Activated T-cell treated with anti-CD3 and anti-CD28 coated beads, Interleukin-2, amount 50 U/mL, for 4 hours (primary cell): ENCODE measurements at places on chromosomes 7 and 10. TPM values are rescaled to one million over a fixed set of nuclear protein-coding genes. Genes with fewer than 3 reads are reported as not detected.

Gene SAMD9
- total RNA-seq, result 2.1 TPM

Gene EBLN1
- not detected for total RNA-seq

Gene TES
- total RNA-seq, result 38.0 TPM

Gene BUB3
- 185 TPM for total RNA-seq
